ENCODE measurements at places on chromosomes 3 and 15. TPM values are rescaled to one million over a fixed set of nuclear protein-coding genes. Genes with fewer than 3 reads are reported as not detected.
A peak's percentile ranks its signal among the peaks of the same experiment; 100 is the strongest.

- no peak for DNase-seq
These were observed 399.9 kb downstream of the PDCD6IP start for GRCh38 chr3:34198309-34198708.

DNA sequence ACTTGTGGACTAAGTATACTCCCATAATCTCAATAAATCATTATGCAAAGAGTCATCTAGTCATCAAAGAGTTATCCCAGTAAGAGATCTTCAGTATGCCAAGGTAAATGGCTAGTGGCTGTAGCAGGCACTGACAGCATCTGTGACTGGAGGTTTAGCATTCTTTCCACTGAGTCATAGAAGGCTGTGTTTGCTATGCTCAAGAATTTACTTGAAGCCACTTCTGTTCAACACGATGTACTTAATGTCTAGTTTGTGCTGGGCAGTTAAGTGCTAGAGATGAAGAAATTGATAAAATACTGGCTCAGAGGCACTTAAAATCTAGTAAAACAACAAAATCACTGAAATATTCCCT is 13.0 kb downstream of the ZBED2 start:
- DNase-seq = no peak

GRCh38 chr15:64653757-64654156 is 121.6 kb downstream of the RBPMS2 start:
- no peak for DNase-seq

DNA sequence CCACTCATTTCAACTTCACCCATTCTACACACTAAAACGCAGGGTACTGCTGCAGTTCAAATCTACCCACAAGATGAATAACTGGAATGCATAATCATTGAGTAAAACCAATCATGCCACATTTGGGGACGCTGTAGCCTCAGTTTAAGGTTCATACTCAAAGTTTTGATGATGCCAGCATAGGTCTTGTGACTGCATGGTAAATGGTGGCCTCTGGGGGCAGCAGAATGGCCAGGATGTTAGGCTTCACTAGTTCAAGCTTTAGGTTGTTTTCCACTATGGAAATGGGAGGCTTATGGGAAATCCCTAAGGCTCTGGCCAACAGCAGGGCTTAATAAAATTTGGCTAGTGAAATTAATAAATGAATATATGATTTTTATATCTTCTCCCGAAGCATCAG is 104.3 kb upstream of the TSC22D2 start:
- DNase-seq = no peak

GRCh38 chr3:22886439-22887068 is 316.6 kb upstream of the UBE2E2 start:
- DNase-seq = no peak

- no peak for DNase-seq
These were observed 190.3 kb upstream of the PFN2 start for GRCh38 chr3:150161011-150161410.

DNA sequence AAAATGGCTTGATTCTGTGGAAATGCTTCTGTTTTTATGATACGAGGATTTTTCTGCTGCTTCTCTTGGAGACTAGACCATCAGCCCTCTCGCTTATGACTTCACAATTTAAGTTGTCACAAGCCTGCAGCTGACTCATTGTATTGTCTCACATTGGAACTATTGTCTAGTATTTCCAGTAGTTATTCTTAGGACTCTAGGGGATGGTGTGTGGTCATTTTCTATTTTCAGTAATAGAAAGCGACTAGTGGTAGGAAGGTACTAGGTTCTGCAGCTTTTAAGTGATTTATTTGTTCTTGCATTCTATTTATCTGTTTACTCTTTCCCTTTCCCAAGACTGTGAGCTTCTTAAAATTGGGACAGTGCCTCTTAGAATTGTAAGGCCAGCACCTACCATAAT is 66.3 kb upstream of the CRTC3 start:
- no peak for DNase-seq

DNA sequence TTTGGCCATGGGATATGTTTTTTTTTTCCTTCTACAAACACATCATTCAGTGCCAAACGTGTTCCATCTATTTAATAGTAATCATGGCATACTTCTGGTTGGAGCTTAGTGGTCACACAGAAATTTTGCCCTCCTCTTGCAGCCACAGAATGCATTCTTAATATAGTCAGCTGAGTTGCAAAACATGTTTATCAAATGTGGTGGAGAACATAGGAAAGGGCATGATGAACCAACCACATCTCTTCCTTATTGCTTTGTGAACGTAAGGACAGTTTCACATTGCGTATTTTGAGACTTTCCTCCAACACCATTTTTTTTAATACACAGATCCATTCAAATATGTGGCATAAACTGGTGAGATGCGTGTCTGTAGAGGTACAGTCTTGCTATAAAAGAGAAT is 106.8 kb downstream of the BBX start:
- no peak for DNase-seq

- peak; percentile 87 for DNase-seq
These were observed 407.3 kb upstream of the ONECUT1 start for GRCh38 chr15:53197426-53197839.

DNA sequence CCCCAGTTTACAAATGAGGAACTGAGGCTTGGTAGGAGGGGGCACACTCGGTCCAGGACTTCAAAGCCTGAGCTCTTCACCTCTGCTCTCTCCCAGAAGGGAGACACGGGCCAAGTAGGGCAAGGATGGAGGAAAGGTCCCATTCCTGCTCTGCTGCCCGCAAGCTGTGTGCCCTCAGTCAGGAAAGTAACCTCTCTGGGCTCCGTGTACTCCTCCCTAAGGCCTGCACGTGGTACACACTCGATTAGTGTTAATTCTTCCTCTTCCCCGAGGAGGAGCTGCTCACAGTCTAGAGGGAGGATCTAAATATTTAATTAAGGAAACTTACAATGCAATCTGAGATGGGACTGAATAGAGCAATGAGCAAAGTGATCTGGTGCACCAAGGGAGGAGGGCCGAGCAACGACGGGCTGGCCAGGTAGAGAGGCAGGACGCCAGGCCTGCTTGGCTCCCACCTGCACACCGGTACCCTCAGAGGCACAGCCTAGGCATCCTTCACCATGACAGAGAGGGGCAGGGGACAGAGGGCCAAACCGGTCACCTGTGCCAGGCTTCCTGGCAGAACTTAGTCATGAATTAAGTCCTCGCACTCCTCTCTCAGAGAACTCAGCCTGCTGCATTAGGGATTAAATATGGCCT is 47.2 kb upstream of the IQSEC1 start:
- no peak for DNase-seq

DNA sequence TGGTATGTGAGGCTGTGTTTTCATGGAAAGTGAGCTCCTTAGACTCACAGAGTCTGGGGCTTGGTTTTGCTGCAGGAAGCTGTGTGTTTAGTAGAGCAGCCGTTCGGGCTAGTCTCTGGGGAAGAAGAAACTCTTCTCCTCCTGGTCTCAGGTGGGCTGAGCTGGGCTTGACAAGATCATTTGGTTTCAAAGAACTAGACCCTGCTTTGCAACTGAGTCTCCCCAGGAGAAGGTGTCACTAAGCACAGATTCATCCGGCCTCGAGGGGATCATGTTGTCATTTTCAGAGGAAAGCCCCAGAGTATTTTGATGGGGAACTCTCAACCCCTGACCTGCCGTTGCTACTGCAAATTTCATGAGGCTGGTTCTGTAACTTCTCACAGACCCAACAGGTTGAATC is 188.5 kb downstream of the FAM43A start:
- peak; percentile 14 for DNase-seq

GRCh38 chr3:4853749-4854140 is 125.5 kb upstream of the BHLHE40 start:
- DNase-seq = no peak

GRCh38 chr15:88513195-88513594 is 33.3 kb downstream of the DET1 start:
- DNase-seq = no peak

DNA sequence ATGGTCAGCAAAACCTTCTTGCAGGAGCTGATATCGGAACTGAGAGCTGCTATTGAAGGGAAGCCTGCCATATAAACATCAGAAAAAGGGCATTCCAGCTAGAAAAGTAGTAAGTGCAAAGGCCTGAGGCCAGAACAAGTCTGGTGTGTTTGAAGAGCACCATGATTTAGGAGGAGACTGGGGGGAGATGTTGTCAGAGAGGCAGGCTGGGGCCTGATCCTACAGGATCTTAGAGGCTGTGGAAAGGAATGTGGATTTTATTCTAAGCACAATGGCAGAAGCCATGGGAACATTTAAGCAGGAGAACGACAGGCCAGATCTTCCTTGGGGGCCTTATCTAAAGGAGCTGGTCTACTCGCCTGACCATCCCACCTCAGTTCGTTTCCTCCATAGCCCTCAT is 5.1 kb upstream of the MUC13 start:
- DNase-seq = no peak

DNA sequence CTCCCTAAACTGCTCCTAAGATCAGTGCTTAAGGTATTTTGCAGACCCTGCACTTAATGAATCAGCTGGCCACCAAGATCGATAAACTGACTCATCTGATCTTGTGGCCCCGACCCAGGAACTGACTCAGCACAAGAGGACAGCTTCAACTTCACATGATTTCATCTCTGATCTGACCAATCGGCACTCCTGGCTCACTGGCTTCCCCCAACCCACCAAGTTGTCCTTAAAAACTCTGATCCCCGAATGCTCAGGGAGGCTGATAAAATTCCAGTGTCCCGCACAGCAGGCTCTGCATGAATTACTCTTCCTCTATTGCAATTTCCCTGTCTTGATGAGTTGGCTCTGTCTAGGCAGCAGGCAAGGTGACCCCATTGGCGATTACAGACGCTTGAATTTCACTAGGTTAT is 13.5 kb downstream of the HTR3E start:
- DNase-seq = no peak

DNA sequence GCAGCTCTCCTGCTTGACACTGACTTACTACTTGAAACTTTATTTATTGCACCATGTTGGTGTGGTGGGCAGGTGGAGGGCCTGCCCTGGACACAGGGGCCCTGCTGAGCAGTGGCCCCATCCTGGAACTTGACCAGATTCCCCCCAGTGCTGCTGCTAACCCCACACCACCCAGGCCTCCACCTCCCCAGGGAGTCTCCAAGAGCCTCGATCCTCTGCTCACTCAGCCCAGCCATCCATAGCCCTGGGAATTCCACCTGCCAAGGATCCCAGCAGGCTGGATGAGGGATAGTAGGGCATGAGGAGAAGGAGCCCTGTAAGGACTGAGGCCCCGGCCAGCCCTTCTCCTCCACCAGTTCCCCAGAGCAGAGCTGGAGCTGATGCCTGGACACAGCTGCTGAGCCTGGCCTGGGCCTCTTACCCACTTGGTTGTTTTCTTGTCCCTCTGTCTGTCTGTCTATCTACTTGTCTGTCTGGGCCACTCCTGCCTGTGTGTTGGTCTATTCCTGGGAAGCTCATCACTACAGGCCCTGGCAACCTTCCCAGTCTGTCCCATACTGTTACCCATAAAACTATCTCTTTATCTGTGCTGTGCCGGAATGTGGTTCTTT is 2.8 kb downstream of the CHAC1 start:
- DNase-seq = no peak

- DNase-seq = no peak
These were observed 14.1 kb upstream of the MYH15 start for GRCh38 chr3:108524537-108524936.

- DNase-seq = no peak
These were observed 14.3 kb downstream of the TPRG1 start for GRCh38 chr3:189186101-189186500.

- DNase-seq = no peak
These were observed 61.7 kb downstream of the KLF15 start for GRCh38 chr3:126295407-126295939.

DNA sequence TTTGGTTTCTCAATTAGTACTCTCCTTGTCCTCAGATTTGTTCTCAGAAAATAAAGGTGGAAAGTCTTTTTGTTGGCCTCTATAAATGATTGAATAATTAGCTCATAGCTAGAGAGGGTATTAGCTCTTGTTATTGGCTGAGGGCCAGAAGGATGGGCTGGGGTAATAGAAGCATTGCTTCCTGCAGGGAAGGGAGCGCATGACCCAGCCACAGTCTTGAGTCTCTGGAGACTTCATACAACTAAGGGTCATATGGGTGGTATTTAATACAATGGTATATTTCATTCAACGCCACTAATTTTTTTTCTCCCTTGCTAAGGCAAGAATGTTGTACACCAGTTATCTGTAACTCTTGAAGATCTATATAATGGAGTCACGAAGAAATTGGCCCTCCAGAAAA is 8.4 kb downstream of the DNAJA4 start:
- no peak for DNase-seq

DNA sequence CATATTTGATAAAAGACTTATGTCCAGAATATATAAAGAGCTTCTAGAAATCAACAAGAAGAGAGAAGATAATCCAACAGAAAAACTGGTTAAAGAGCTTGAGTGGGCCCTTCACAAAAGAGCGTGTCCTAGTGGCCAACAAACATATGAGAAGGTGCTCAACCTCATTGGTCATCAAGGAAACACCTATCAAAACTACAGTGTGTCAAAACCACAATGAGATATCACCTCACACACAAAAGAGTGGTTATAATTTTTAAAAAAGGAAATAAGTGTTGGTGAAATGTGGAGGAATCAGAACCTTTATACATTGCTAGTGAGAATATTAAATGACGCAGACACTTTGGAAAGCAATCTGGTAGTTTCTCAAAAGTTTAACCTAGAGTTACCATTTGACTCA is 68.4 kb upstream of the KLF13 start:
- no peak for DNase-seq

DNA sequence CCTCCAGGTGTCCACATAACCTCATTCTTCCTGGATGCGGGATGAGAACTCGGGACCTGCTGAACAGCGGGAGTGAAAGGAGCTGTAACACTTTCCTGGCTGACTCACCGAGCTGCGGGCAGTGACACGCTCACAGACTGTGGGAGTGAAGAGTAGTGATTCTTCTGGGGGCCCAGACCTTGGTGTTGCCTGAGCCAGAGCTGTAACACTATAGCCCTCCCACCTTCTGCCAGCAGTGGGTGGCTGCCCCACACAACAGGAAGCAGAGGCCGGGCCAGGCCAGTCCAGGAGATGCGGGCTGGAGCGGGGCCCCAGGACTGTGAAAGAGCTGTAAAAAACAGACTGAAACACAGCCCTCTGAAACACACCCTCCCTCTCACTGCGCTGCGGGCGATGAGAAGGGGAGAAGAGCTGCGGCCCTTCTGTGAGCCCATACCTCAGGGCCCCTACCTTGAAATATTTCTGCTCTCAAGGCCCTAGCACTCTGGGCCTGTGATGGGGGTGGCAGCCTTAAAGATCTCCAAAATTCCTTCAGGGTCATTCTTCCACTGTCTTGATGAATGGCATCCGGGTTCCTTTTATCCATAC is 464.0 kb upstream of the CCDC54 start:
- no peak for DNase-seq

GRCh38 chr3:27090275-27091041 is 278.7 kb downstream of the NEK10 start:
- no peak for DNase-seq

- no peak for DNase-seq
These were observed 52.2 kb downstream of the EXOG start for GRCh38 chr3:38548154-38548931.

GRCh38 chr3:20054549-20054987 is 14.3 kb downstream of the KAT2B start:
- DNase-seq = peak; percentile 84

The CNTN3 gene
- 5.7 TPM for total RNA-seq

The DNAJC19 gene
- 36.2 TPM for total RNA-seq

The C3orf49 gene
- not detected for total RNA-seq

The ATR gene
- 11.1 TPM for total RNA-seq

The TIMMDC1 gene
- 52.8 TPM for total RNA-seq

The ZBTB11 gene
- total RNA-seq = 6.0 TPM

The ST3GAL6 gene
- total RNA-seq = 41.8 TPM

The SLC30A4 gene
- total RNA-seq = 3.6 TPM

The WDR93 gene
- not detected for total RNA-seq

The CAPN3 gene
- total RNA-seq = 26.4 TPM
